Stimulated activated CD8-positive, alpha-beta memory T cell treated with anti-CD3 and anti-CD28 coated beads, Interleukin-15, amount 100 ng/mL, for 4 hours (primary cell): ENCODE measurements at places on chromosomes 2 and 18.

GRCh38 chr2:172323861-172324597, 103.4 kb upstream of the ITGA6 start:
- DNase-seq: no peak

- no peak for DNase-seq
Measured at GRCh38 chr2:9472511-9472910, 1.8 kb upstream of the IAH1 start.

DNA sequence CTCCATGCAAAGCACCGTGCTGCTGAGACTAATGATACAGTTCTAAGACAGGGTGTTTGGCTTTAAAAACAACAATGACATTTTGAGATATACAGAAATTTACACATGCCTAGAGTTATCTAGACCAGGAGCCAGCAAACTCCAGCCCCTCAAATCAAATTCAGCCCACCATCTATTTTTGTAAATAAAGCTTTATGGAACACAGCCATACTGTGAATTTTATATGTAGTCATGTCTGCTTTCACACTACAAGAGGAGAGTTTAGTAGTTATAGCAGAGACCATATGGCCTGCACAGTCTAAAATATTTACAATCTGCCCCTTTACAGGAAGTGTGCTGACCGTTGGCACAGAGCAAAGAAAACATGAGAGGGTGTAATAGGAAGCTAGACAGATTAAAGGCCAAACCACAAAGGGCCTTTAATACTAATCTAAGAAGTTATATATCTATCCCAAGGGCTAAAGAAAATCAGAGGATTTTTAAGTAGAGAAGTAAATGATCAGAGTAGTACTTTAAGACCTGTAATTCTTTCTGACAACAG, 39.4 kb downstream of the NBAS start:
- no peak for DNase-seq

GRCh38 chr2:12557688-12558087, 159.0 kb upstream of the TRIB2 start:
- no peak for DNase-seq

DNA sequence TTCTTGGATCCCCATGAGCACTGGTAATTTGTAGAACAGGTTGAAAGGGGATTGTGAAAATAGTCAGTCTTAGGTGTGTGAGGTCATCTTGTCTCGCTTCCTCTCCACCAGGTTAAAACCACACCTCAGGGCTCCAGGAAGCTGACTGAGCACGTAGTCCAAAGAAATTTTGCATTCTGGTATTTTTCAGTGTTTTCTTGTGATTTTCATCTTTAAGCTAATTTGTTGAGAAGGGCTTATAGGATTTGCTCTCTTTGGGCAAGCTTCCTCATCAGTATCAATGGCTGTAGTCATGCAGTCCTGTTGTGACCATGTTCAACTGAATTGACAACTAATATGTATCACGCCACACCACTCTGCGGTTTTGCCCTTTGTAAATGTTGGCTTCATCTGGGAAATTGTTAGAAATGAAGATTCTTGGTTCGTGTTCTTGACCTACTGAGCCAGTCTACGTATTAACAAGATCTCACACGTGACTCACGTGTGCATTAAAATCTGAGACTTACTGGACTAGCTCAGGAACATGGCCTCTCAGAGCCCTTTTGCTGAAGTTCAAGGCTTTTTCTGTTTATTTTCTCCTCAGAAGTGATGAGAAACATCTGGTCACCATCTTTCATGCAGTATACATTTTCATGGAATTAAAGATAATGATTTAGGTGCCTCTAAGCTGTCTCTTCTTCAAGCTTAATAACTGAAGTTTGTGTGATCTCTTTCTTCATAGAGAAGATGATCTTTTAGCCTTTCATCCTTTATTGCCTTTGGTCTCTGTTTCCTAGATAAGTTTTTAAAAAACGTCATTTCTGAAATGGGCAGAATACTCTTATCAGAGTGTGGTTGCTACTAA, 32.8 kb downstream of the FMNL2 start:
- no peak for DNase-seq

GRCh38 chr2:25373269-25373981, 31.7 kb upstream of the DNMT3A start:
- DNase-seq: no peak

GRCh38 chr18:60232541-60232940, 140.0 kb downstream of the MC4R start:
- no peak for DNase-seq

- no peak for DNase-seq
Measured at GRCh38 chr18:70293166-70293565, 4.3 kb downstream of the SOCS6 start.

DNA sequence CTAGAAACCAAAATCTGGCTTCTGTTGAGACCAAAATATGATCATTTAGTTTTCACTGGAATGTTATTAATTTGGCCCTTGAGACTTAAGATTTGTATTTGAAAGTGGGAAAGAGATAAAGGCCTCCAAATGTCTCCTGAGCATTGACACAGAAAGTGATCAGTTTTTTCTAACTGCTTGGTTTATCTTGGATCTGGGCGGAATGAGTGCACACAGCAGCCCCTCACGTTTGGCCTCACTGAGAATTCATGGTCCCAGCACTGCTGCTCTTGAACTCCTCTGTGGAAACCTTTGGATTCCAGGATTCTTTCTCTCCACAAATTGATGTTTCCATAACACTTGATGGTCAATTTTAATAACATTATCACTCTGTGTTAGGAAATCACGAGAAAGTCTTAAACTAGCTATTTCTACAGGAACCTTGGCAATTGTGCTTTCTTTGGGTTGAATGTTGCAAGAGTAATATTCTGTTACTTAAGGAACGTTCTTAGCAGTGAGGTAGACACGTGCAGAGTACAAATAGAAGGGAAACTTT, 180.3 kb upstream of the BCL2L11 start:
- DNase-seq: no peak

GRCh38 chr2:240170883-240171282, 30.4 kb upstream of the OTOS start:
- no peak for DNase-seq

DNA sequence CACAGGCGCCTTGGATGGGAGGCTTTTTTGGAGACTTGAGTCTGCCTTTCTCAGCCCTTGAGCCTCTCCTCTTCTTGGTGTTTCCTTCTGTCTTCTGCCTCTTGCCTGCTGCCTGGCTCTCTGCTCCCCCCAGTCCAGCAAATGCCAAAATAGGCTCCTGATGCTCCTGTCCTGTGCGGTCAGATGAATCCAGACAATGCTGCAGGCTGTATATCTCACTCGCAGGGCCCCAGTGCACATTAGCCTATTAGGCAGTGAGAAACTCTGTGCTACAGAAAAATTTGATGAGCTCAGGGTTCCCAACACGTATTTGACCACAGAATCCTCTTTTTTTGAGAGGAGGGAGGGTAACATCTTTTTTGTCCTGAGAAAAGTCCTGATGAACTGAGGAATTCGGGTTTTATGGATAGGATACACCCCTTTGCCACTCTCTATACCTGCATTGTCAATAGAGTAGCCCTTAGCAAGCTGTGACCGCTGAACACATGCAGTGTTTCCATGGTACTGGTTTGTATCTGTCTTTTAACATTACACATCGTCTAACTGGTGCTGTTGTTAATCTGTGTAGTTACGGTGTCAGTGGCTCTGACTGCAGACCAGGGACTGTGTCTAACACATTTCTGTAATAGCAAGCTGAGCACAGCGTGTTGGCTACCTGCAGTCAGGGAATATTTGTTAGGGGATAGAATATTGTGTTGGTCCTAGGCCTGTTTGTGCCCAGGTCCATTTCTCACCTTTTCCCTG, 50.8 kb downstream of the FAM228A start:
- no peak for DNase-seq

GRCh38 chr2:26883956-26884355, 36.0 kb downstream of the DPYSL5 start:
- no peak for DNase-seq

DNA sequence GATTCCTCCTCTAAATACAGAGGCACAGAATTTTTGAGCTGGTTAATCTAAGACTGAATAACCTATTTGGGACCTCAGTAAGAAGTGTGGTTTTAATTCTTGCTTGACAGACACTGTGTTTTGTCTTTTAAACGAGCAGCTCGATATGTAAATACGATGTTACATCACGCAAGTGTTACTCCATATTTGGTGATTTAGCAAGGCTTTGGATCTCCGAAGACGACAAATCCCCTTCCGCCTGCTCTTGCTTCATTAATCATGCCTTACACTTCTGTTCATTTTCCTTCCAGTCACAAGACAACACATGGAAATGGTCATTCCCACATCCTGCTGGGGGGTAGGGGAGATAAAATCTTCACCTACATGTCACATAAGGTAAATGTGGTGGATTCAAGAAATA, 9.4 kb downstream of the BCL11A start:
- no peak for DNase-seq

DNA sequence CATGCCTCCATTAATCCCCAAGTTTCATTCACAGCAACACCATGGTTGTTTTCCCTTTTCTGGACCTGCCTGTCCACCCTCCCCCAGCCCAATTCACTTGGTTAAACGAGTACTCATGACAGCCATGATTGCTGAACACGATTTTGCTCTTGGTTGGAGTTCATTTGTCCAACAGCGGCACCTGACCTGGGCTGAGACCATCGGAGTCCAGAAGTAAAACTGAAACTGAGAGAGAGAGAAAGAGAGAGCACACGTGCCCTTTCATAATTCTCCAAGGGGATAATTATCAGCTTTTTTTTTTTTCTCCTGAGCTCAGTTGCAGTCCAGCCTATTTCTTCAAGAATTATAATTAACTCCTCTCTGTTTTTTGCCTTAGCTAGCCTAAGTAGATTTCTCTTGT, 13.7 kb upstream of the KIF5C start:
- no peak for DNase-seq

DNA sequence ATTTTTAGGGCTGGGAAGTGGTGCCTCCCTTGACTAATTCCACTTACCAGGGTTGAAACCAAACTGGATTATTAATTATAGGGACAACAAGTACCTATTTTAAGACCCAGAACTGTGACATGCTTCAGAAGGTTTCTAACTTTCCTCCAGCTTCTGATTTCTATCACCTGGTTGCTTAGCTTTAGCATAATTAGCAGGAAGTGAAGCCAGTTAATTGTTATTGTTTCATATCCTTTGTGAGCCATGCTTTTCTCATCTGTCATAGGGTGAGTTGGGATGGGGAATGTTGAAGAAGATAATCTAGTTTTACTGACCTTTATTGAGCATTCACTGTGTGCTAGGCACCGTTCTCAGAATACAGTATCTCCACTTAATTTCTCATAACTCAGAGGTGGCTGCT, 3.2 kb downstream of the YPEL5 start:
- DNase-seq: no peak

DNA sequence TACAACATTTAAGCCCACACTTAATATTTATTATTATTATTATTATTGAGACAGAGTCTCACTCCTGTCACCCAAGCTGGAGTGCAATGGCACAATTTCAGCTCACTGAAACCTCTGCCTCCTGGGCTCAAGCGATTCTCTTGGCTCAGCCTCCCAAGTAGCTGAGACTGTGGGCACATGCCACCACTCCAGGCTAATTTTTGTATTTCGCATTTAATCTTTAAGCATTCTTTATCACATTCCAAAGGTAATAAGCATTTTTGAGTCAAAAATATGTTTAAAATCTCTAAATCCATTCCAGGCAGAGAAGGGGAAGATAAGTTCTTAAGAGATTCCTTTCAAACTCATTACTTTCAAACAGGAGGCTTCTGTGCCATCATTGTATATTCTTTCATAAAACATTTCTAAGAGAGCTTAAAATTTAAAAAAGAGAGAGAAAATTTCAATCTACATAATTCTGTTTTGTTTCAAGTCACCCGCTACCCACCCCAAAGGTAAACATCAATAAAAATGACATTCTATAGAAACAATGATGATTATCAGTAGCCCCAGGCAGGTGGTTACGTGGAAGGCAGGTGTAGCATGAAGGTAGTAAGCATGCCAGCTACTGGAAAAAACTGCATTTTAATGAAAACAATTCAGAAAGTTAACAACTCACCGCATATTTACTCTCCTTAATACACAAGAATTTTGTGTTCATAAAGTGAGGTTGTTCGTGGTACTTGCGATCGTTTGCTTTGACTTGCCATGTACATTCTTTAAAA, 84.4 kb upstream of the NARS1 start:
- DNase-seq: no peak

DNA sequence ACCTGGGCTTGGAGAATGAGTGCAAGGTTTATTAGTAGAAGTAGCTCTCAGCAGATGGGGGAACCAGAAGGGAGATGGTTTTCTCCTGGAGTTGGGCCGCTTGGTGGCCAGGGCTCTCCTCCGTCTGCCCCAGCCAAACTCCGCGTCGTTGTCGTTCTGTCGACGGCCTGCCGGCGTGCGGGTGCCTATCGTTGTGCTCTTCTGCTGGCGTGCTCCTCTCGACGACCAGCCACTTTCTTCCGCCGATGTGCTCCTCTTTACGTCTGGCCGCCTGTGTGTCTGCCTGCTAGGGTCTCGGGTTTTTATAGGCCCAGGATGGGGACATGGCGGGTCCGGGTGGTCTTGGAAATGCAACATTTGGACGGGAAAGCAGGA, 119.1 kb downstream of the BMPR2 start:
- DNase-seq: no peak

GRCh38 chr2:207881902-207882301, 112.2 kb upstream of the FZD5 start:
- DNase-seq: no peak

- no peak for DNase-seq
Measured at GRCh38 chr2:211468877-211469663, 912.7 kb downstream of the CPS1 start.
